ENCODE measurements at places on chromosomes 1 and 21.
A peak's percentile ranks its signal among the peaks of the same experiment; 100 is the strongest.

DNA sequence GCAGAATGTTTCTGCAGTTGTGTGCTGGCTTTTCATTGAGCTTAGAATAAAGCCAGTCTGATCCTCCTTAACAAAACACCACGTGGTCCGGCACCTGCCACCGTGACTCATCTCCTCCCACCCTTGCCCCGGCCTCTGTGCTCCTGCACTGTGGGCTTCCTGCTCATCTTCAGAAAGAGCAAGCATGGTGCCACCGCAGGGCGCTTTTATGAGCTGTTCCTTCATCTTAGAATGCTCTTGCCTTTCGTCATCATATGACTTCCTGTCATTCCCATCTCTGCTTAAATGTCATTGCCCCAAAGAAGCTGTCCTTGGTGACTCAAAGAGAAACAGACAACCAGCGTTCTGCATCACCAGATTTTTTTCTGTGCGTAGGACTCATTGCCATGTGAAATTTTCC lies 117.8 kb downstream of the HHAT start:
- DNase-seq = no peak

GRCh38 chr1:189939967-189940366 lies 537.7 kb downstream of the BRINP3 start:
- DNase-seq = no peak

DNA sequence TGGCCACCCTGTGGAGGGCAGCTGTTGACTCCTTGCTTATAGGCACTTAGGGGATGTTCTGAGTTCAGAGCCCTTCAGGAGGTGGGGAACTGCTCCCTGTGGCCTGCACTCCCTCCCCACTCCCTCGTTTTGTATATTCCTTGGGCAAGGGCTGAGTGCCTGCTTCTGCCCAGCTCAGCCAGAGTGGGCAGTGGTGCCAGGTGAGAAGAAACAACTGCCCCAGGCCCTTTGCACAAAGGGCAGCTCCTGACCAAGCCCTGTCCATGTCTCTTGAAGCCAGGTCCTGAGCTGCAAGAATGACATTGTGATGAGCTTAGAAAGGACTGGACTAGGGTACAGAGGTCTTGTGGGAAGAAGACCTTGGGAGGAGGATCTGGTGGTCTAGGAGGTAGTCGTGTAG lies 2.2 kb downstream of the AGTRAP start:
- no peak for DNase-seq

DNA sequence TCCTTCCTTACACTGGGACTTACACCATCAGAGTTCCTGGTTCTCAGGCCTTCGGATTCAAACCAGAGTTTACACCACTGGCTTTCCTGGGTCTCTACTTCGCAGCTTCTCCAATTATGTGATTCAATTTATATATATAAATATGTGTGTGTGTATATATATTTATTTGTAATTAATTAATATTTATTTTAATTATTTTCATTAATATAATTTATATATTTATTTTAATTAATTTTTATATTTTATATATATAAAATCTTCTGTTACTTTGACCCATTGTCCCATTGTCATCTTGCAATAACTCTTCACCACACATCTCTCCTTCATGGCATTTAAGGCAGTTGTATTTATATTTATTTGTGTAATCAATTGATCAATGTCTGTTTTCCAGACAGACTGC lies 28.4 kb upstream of the ST6GALNAC3 start:
- no peak for DNase-seq

GRCh38 chr1:78071696-78072095 lies 25.9 kb downstream of the GIPC2 start:
- DNase-seq = no peak

GRCh38 chr21:29708401-29708800 lies 231.4 kb downstream of the GRIK1 start:
- DNase-seq = no peak

GRCh38 chr21:45405819-45406762 lies 1.1 kb downstream of the COL18A1 start:
- no peak for DNase-seq

- DNase-seq = peak; percentile 13
Measured at GRCh38 chr1:212161231-212161781, 123.9 kb upstream of the PPP2R5A start.

- DNase-seq = no peak
Measured at GRCh38 chr1:17177651-17178050, 27.3 kb upstream of the PADI1 start.

DNA sequence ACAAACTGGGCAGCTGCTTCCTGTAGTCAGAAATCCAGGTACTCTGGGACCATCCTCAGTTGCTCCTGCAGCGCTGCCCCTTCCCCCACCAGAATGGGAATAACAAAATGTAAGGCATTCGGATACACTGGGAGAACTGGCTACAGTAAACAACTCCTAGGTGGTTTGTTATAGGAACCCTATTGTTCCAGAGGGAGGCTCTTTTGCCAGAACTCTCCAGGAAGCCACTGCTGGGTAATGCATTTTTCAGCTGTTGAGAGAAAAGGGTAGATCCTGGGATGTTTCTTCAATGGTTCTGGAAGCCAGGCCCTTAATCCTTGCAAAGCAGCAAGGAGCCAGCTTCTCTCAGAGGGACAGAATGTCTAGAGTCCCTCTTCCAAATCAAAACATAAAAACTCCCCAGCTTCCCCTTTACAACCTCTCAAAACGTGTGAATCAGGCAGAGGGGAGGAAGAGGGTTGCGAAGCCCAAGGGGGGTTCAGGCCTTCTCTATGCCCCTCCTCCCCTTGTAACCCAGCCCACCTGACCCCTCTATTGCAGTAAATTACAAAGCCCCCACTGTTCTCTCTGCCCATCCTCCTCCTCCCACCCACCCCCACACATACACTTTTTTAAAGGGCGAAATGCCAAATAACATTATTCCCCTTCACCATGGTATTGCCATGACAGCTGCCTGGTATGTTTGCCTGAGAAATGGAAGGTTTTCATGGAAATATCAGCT lies 29.1 kb downstream of the PLPP3 start:
- DNase-seq = no peak

DNA sequence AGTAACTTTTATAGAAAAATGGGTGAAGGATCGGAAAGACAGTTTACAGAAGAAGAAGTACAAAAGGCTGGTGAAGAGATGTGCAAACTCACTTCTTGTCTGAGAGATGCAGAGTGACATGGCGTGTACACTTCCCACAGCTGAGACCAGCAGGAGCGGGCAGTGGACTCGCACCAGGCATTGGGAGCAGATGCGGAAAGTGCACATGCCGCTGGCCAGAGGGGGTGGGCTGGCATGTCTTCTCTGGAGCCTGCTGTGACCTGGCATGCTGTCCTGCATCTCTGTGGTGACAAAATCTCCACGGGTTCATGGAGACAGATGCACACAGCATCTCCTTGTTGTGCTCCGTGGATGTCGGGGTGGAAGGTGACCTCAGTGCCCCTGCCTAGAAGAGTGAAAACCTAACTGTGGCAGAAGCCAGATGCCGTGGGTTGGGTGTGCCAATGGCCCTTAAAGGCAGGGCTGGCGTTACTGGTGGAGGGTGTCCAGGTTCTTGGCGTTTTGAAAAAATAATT lies 128.6 kb upstream of the COL6A1 start:
- DNase-seq = no peak

Data from HCT116 (cell line).